Ascending aorta (tissue), 2 donors: ENCODE measurements at places on chromosomes 4 and X. TPM values are rescaled to one million over a fixed set of nuclear protein-coding genes. Genes with fewer than 3 reads are reported as not detected.

IQSEC2 gene
- 43.3 TPM for total RNA-seq

FDCSP gene
- total RNA-seq = not detected

CCKAR gene
- total RNA-seq = not detected

TMEM185A gene
- 12.6 TPM for total RNA-seq

REPS2 gene
- total RNA-seq = 4.7 TPM
